ENCODE measurements at places on chromosomes 7 and 10.

DNA sequence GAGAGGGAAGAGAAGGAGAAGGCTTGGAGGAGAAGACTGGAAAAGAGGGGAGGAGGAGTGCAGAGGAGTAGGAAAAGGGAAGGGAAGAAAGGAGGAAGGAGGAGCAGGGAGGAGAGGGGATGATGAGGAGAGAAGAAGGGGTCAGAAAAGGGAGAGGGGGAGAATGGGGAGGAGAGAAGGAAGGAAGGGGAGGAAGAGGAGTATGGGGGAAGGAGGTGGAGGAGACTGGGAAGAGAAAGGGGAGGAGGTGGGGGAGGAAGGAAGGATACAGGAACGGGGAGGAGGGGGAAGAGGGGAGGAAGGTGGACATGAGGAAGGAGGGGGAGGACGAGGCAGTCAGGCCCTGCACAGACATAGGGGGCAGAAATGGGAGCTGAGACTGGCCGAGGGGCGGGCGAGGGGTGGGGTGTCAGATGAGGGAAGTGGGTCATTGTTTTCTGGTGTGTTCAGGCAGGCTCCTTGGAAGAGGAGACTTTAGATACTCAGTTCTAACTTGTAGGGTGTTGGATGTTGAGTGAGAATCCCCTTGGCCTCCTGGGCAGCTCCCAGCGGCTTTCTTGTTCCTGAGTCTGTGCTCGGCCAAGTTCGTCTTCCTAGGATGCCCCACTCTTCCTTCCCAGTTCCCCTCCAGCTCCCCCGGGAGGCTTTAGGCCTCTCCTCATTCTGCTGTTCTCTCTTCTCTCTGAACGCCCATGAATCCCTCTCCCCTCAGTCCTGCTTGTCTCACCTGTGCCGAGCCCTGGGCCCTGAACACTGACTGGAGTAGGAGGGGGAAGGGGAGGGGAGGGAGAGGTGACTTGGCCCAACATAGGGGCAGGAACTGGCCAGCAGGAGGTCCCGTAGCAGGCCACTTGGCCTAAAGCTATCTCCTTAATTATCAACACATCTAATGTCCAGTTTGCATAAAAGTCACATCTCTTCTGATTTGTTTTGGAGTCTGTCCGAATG is 12.8 kb upstream of the CRHR2 start:
- no peak for DNase-seq

DNA sequence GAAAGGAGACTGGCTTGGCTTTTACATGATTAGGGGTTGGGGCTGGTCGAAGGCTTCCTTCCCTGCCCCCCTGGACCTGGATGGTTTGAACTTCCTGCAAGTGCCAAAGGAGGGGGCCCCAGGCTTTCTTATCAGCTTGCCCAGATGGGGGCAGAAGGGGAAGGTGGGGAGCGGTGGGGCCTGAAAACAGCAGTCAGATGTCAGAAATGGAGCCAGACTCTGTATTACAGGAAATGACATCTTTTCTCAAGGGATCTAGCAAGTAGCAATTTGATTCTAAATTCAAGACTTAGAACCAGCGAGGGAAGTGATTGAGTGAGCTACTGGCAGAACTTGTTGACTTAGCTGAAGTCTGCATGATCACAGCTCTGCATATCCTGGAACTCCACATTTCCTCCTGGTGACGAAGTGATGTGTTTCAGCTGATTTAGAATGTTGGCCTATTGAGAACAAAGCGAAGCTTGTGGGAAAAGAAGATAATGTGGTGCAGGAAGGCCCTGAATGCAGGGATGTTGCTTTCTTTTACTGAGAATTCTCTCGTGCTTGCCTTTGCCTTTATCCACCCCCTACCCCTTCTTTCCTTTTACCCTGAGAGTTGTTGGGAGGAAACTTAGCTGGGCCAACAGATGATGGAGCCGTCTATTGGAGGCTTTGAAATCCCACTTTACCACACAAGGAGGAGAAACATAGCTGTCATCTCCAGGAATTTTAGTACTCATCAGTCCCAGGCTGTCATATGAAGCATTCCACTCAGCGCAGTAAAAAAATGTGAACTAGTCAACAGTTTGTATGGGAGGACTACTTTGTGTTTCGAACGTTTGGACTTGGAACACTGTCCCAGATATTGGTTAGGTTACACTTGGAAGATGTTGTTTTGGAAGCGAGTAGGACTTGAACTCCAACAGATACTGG is 43.2 kb downstream of the CCNY start:
- DNase-seq, result no peak

DNA sequence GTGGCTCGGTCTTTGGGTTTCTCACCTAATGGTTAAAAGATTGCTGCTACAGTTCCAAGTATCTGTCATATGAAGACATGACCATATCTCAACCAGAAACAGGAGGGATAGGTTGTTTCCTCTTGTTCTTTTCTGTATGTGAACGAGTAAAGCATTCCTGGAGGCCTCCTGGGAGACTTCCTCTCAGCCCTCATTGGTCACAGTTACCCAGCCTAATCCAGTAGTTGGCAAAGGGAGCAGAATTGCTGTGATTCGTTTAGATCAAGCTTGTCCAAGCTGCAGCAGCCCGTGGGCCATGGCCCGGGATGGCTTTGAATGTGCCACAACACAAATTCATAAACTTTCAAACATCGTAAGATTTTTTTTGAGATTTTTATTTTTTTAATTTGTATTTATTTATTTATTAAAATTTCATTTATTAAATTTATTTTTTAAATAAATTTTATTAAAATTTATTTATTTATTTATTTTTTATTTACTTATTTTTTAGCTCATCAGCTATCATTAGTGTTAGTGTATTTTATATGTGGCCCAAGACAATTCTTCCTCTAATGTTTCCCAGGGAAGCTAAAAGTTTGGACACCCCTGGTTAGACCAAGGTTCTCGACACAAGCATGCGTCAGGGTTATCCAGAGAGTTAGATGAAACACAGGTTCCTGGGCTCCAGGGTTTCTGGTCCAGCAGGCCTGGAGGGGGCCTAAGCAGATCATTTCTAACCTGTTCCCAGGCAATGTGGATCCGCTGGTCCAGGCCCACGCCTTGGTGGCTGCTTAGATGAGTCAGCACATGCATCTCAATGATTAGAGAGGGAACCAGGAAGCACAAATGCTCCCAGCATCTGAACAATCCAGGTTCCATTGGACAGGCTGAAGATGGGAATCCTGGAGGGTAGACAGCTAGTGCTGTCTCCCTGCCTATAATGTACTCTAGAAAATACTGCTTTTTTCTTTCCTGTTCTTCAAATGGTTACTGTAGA is 25.6 kb downstream of the CDC123 start:
- no peak for DNase-seq

- no peak for DNase-seq
These were observed 1.2 kb upstream of the SLC18A3 start for GRCh38 chr10:49609006-49609282.

GRCh38 chr10:124648738-124649137 is 95.4 kb downstream of the FAM53B start:
- DNase-seq, result peak; percentile 61

- peak; percentile 6 for DNase-seq
These were observed 120.7 kb downstream of the TRRAP start for GRCh38 chr7:98998821-98999725.

- no peak for DNase-seq
These were observed 479.6 kb downstream of the GATA3 start for GRCh38 chr10:8534096-8534495.

All from mesothelial cell of epicardium (in vitro differentiated cells).